Suppressor macrophage treated with lipopolysaccharide for 1 hour (primary cell): ENCODE measurements at places on chromosomes 5 and 9.

- no peak for DNase-seq
These were observed 116.6 kb upstream of the BNC2 start for GRCh38 chr9:16987026-16987425.

GRCh38 chr5:78731884-78732283 lies 83.3 kb upstream of the LHFPL2 start:
- DNase-seq: no peak

DNA sequence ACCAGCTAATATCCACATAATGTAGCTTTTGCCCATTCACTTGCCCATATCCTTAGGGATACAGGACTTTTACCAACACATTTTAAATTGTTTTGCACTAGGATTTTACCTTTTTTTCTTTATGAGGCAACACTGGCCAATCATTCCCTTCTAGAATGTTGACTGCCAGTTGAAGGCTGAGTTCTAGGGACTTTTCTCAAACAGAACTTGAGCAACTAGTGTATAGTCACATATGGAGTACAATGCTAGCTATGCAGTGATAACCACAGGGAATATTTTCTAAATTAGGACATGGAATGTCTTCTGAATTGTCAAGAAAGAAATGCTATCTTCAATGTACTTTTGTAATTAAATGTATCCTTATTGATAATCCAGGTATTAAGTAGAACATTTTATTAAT lies 133.6 kb downstream of the OXCT1 start:
- no peak for DNase-seq

GRCh38 chr9:134690301-134690751 lies 48.7 kb downstream of the COL5A1 start:
- no peak for DNase-seq

DNA sequence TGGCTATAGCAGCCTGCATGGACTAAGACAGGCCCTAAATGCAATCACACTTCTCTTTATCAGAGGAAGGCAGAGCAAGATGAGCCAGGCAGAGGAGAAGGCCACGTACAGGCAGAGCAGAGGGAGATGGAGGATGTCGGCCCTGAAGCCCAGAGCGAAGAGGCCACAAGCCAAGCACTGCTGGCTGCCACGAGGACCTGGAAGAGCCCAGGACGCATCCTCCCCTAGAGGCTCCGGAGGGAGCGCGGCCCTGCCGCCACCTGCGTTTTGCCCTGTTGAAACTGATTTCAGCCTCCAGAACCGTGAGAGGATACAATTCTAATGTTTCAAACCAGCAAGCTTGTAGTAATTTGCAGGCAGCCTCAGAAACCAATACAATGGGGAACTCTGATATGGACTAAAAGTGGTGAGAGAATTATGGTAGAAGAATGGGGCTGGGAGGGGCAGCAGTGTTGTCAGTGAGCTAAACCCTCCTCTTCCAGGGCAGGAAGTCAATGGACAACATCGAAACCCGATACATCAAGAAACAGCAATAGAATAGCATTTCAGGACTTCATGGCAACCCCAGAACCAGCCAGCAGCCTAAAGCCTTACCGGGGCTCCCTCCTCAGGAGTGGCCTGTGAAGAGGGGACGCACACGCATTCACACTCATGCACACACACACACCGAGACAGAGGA lies 32.6 kb downstream of the ADAMTS2 start:
- no peak for DNase-seq

GRCh38 chr5:168339109-168339771 lies 47.8 kb downstream of the WWC1 start:
- DNase-seq: no peak

DNA sequence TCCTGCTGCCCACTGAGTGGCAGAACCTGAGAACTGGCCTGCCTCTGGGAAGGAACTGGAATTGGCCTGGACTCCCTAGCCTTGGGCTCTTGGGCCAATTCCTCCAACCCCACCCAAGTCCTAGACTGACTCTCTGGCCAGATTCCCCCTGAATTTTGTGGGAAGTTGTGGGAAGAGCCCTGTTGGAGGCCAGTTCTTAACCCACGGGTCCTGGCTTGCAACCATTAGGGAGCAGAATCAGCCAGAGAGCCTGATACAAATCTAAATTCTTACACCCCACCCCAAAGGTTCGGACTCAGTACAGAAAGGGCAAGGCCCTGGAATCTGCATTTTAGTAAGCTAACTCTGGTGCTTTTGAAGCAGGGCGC lies 125.3 kb upstream of the SLC25A48 start:
- DNase-seq: no peak

- no peak for DNase-seq
These were observed 189.7 kb upstream of the SGCD start for GRCh38 chr5:156137071-156137869.
